CD4-positive, alpha-beta T cell treated with Interleukin-4 for 1 hour (primary cell): ENCODE measurements at places on chromosomes 2 and 18.

- no peak for DNase-seq
These were observed 46.3 kb upstream of the CREB1 start for GRCh38 chr2:207483477-207483876.

GRCh38 chr2:1925928-1926327 is 181.6 kb upstream of the PXDN start:
- DNase-seq = no peak

GRCh38 chr2:106948540-106948939 is 62.6 kb upstream of the ST6GAL2 start:
- no peak for DNase-seq

- DNase-seq = no peak
These were observed 38.5 kb downstream of the PSMG2 start for GRCh38 chr18:12741351-12741750.

GRCh38 chr2:233450864-233451575 is 96.7 kb downstream of the DGKD start:
- no peak for DNase-seq

- DNase-seq = no peak
These were observed 327.2 kb upstream of the PKDCC start for GRCh38 chr2:41720331-41721251.

DNA sequence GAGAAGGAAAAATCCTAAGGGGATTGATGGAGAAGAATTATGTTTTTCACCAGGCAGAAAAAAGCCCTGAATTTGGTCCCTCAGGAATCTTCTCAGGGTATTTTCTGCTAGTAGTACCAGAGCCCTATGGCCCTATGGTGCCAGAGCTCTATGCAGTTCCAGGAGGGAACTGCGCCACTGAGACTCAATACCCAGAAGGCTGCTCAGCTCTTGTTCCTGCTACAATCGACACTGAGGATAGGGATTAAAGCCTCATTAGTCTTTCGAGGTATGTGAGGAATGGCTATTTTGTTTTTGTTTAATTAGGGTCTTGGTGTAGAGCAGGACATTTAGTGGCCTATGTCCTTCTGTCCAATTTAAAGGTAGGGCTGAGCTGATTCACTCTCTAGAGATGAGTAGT is 21.7 kb upstream of the PPP3R1 start:
- DNase-seq = no peak

GRCh38 chr2:188369365-188369764 is 77.7 kb downstream of the GULP1 start:
- no peak for DNase-seq

GRCh38 chr18:57900906-57901435 is 97.9 kb upstream of the ATP8B1 start:
- no peak for DNase-seq

DNA sequence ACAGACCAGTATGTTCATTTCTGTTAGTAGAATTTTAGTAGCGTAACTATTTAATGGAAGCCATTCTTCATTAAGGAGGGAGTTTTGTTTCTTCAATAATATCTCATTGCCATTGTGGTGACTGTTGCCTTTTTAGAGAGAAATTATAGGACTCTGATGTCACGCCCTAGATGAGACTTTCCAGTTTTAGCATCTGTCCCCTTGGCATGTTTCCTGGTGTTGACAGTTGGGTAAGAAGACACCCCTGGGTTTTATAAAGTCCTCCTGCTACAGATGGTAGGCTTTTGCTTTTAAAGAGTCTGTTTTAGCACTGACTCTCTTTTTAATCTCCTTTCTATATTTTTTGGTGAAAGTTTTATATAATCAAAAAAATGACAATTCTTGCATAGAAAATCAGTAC is 41.9 kb downstream of the KCNJ3 start:
- no peak for DNase-seq

- no peak for DNase-seq
These were observed 27.5 kb downstream of the M1AP start for GRCh38 chr2:74620671-74621070.

DNA sequence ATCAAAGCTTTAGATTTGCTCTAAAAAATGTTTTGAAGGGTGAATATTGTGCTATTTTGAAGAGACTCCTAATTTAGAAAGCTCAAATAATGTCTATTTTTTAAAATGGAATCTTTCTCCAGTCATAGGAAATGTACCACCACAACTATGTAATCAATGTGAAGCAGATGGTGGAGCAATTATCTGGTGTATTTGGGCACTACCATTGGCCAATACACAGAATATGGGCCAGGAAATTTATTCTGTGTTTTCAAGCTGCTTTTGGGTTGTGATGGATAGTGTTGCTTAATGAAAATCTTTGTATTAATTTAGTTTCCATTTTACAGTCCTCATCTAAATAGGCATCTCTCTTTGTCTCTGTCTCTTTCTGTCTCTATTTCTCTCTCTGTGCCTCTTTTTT is 17.1 kb upstream of the VWC2L start:
- DNase-seq = no peak

DNA sequence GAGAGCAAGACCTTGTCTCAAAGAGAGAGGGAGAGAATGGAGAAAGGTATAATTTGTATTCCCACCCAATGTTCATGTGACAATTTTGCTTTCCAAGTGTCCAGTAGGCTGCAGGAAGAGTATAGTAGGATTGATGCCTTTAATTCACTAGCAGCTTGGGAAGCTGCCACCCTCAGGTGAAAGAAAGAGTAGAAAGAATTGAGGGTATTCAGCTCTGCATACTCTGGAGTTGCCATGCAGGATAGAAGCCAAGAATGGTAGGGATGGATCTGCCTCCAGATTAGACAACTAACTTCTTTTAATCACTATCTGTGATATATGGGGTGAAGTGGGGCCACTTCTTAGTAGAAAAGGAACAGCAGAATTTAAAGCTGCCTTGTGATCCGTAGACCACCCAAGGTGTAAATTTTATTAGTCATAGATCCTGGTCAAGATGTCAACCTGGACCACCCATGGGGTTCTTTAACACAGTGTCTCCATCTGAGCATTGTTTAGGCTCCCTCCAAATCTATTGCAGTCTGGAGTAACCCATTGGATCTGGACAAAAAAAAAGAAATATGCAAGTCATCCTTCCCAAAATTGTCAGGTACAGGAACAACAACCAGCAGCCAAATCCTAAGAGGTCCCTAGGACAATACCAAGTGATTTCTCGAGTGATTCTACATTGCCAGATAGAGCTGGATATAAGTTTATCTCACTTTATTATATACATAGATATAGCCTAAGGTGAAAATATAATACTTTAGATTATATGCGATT is 33.1 kb upstream of the DTNA start:
- no peak for DNase-seq

DNA sequence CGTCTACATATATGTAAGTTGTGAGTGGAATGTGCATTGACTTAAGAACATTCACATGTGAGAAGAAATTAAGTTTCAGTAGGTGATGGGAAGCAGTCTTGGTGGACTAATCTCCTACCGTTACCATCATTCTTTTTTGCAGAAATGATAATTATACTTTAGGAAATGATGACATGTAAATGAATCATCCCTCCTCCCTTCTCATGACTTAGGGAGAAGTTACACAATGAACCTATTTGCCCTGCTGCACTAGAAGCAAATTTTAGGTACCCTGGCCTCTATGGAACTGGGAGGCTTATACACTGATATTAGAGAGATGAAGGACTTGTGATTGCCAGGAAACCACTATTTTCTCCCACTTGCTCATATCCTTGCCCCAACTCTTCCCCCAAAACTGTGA is 214.2 kb downstream of the CALCRL start:
- DNase-seq = no peak

DNA sequence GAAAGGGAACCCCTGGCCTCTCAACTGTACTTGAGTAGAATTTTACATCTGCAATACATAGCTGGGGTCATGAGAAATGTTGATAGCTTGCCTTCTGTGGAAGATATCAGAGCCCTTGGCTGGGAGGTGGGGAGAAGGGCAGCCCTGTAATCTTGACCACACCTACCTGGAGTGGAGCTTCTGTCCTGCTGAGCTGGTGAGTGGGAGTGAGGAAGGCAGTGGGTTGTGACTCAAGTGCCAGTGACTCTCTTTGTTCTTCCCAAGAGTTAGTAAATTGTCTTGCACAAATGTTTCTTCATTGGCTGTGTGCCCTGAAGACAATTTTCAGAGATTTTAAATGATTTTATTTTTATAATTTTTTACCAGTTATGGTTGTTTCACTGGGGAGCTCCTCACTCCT is 277.3 kb downstream of the MBD5 start:
- DNase-seq = no peak

DNA sequence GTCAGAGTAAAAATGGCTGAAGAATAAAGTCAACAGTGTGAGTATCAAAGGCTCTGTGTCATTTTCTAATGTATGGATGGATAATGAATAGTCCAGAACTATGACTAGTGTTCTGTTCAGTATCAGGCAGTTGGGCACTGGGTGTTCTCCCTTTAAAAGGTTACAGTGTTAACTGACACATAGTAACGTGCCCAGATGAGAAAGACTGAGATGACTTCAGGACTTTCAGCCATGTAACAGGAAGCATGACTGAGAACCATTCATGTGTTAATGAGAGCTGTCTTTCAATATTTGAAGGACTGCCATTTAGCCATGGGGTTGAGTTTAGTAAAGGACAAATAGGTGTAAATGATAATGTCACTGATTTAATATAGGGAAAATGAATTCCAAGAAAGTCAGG is 187.1 kb downstream of the GULP1 start:
- no peak for DNase-seq

GRCh38 chr2:196335221-196335634 is 163.8 kb upstream of the STK17B start:
- DNase-seq = no peak

GRCh38 chr2:241225983-241226382 is 37.5 kb downstream of the ANO7 start:
- no peak for DNase-seq

- DNase-seq = no peak
These were observed 304.4 kb upstream of the HS6ST1 start for GRCh38 chr2:128622955-128623620.

DNA sequence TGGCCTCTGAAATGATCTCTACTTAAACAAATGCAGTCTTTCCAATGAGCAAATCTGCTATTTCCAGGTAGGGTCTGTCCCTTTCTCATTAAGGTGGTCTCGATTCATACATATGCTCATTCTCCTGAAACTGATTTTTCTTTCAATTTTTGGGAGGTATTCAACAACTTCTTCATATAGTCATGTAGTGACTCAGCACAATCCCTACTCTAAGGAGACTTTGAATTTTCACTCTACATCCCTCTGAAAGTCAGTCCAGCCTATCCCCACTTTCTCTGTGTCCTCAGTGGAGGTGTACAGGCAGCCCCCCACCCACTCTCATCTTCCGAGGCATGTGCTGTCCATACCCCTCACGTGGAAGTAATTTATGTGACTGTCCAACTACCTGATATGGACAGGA is 99.9 kb upstream of the ACAA2 start:
- DNase-seq = no peak

- peak; percentile 10 for DNase-seq
These were observed 90.4 kb upstream of the SLC35G4 start for GRCh38 chr18:11518788-11519685.

GRCh38 chr2:104781151-104781550 is 72.8 kb upstream of the POU3F3 start:
- no peak for DNase-seq

GRCh38 chr2:6966446-6966940 is 49.3 kb downstream of the RNF144A start:
- DNase-seq = no peak

- no peak for DNase-seq
These were observed 93.6 kb downstream of the SATB2 start for GRCh38 chr2:199364153-199364552.

DNA sequence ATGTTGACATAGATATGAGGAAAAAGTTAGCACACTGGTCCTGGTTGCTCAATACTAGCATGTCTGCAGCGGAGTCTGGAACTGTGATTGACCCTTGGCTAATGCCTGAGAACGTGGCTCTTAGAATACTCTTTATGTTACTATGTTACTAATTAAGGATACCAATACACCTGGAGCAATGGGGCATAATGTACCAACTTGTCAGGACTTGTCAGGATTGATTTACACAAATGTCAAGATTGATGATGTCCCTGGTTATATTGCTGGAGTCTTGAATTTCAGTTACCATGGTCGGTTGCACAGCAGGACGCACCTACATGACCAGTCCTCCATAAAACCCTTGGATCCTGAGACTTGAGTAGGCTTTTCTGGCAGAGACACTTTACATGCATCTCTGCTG is 810.9 kb downstream of the CPS1 start:
- DNase-seq = no peak

DNA sequence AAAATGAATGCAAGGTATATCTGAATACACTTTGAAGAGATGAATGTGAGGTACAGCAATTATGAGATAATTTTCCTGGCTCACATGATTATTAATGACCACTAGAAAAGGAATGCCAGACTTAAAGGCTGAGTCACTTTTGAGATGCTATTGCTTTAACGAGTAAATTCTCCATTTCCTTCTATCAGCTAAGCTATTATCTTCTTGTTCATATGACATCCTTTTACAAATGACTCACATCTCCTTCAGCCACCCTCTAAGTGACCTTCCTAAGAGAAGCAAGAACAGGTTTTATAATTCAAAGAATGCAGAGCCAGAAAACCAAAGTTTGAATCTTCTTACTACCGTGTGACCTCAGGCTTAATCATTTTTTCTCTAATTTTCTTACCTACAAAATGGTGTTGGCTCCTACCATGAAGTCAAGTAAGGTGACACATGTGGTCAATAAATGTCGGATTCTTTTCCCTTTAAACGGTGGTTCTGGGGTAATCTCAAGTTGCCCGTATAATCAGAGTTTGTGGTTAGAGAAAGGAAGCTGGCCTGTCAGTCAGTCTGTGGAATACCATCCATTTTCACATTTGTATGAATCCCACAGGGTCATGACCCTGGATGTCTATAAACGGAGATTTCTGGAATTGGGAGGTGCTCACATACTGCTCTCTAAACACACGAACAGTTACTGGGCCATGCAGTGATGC is 184.0 kb upstream of the PID1 start:
- no peak for DNase-seq

GRCh38 chr18:74963820-74964446 is 245.0 kb downstream of the PTGR3 start:
- peak; percentile 26 for DNase-seq

DNA sequence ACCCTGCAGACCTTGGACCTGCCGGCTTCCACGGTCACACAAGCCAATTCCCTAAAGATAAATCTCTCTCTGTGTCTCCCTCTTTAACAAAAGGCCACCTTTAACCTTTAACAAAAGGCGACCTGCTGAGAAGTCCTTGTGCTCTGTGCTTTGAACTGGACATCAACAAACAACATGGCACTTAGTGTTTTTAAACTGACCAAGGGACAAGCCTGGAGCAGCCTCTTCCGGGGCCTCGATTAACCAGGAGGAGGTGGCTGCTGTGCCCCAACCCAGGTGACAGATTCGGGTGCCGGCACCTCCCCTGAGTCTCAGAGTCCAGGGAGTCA is 135.3 kb downstream of the RTP5 start:
- no peak for DNase-seq

DNA sequence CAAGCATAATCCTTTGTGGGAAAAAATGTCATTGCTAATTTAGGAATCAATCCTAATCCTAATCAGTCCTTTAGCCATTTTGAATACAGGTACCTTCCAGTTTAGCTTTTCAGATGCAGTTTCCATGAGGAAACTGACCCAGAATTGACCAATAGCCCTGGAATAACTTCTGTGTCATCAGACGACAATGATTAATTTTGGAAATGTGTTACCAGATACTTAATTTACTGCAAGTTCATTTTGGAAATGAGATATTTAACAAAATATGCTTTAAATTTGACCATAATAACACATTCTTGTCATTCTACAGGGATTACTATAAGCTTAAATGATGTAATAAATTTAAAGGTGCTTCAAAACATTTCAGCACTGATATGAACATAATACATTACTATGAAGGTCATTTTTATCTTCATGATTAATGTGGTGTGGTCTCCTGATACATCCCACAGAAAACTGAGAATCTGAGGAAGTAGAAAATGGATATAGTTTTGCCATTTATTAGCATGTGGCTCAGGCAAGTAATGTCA is 129.8 kb upstream of the SH3BP4 start:
- no peak for DNase-seq
